Fibroblast of the conjunctiva (primary cell): ENCODE measurements at places on chromosomes 13 and 19.

DNA sequence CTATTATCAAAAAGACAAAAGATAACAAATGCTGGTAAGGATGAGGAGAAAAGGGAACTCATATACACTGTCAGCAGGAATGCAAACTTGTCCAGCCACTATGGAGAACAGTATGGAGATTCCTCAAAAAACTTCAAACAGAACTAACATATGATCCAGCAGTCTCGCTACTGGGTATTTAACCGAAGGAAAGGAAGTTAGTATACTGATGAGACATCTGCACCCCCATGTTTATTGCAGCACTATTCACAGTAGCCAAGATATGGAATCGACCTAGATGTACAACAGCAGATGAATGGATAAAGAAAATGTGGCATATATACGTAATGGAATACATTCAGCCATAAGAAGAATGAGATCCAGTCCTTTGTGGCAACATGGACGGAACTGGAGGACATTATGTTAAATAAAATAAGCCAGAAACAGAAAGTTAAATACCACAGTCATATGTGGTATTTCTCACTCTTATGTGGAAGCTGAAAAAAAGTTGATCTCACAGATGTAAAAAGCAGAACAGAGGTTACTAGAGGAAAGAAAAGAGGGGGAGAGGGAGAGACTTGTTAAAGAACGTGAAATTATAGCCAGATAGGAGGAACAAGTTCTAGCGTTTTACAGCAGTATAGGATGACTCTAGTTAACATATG is 83.2 kb downstream of the RUBCNL start:
- DNase-seq, result no peak

DNA sequence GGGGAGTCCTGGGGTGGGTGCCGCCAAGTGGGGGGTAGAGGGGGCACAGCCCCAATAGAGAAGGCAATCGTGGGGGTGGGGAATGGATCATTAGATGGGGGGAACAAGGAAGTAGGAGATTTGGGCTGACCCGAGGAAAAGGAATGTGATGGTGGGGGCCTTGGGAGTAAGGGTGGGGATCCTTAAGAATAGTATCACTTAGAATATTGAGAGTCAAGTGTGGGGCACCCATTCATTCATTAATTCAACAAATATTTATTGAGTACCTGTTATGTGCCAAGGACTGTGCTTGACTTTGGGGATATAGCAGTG is 641 bp downstream of the PPP5C start:
- DNase-seq, result no peak

DNA sequence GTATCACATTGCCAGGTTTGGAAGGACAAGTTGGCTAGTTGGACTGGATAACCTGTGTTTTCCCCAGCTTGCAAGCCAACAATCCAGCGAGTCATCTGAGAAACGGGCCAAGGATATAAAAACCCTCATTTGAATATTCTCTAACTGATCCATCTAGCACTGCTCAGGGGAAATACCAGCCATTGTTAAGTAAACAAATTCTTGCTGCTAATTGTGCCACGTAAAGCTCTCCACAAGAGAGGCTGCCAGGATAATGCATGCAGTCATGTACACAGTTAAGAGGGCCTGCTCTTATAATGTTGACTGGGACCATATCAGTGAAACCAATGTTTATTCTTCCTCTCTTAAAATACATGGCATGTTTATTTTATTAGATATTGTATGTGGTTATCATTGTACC is 663.2 kb upstream of the SGCG start:
- no peak for DNase-seq

GRCh38 chr19:39155741-39156140 is 30.2 kb downstream of the PAK4 start:
- DNase-seq, result no peak

- DNase-seq, result no peak
Observed at GRCh38 chr19:54430306-54431254, 15.3 kb downstream of the TTYH1 start.

DNA sequence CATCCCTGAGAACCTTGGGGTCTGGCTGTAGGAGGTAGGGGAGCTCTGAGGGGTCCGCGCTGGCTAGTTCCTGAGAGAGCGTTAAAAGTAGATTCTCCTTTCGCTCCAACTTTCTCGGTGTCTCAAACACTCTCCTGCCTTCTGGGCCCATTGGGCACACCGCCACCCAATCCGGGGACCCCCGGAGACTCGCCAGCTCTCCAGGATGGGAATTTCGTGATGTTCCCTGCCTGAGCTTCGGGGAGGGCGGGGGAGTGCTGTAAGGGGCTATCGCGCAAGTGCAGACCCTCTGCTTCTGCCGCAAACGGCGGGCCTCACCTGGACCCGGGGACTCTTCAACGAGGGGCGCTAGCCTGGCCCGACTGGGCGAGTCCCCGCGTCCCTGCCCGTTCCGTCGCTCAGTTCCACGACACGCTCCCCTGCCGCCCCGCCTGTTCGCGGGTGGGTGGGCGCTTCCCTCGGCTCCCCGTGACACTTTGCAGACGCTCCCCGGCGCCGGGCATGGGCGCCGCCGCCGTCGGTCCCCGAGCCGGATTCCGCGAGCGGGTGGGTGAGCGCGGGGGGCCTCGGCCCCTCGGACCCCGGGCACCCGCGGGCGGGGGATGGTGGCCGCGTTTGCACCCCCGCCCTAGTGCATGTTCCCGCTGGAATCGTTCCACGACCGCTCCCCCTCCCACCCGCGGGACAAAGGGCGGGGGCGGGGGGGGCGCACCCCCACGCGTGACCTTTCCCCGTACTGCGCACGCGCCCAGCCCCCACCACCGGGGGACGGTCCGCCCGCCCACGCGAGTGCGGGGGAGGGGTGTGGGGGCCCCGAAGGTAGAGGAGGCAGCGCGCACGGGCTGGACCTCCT is at the start of gene CCDC106:
TSS of gene CCDC106 (plus strand) at position 481 of the 853 bp plus-strand sequence. CDS start 835 bp downstream, outside the sequence.
- DNase-seq, result peak; percentile 27
